ENCODE measurements at places on chromosomes 5 and 9.

GRCh38 chr5:77066823-77067442, 20.2 kb downstream of the ZBED3 start:
- DNase-seq: no peak

DNA sequence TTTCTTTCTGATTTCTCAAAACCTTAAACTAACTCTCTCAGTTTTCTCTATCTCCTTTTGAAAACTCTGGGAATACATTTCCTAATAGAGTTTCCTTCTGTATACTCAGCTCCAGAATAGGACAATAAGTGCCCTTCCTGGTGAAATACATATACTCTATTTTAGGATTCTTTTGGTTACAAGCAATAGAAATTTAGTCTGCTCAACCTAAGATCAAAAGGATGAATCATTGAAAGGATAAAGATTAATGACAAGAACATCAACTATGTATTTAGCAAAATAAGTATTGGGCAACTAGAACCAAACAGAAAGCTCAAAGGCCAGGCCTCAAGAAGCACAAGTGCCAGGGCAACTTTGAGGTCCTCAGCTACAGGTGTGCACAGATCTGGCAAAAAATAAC, 127.1 kb downstream of the ADAMTSL1 start:
- no peak for DNase-seq

GRCh38 chr5:150454492-150455229, 5.1 kb upstream of the RPS14 start:
- DNase-seq: no peak

DNA sequence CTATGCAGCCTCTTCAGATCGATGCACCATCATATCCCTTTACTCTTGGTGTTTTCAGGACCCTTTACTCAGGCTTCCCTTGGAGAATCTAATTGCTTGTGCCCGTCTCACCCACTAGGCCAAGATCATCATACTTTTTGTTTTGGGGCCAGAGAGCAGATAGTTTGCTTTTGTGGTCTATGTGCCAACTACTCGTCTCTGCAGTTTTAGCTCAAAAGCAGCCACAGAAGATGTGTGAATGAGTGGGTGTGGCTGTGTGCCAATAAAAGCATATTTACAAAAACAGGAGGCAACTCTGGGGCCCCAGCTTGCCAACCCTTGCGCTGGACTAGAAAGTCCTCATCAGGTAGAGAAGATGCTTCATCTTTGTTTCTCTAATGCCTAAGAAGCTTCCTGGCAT, 216.8 kb downstream of the SEMA5A start:
- DNase-seq: no peak

- no peak for DNase-seq
Measured at GRCh38 chr5:122078116-122079110, at the start of gene LOX. TSS of gene LOX (minus strand) at chr5:122078259. CDS start at chr5:122077985, 274 bp downstream.

- DNase-seq: no peak
Measured at GRCh38 chr9:75604661-75605060, 285.8 kb upstream of the PCSK5 start.

DNA sequence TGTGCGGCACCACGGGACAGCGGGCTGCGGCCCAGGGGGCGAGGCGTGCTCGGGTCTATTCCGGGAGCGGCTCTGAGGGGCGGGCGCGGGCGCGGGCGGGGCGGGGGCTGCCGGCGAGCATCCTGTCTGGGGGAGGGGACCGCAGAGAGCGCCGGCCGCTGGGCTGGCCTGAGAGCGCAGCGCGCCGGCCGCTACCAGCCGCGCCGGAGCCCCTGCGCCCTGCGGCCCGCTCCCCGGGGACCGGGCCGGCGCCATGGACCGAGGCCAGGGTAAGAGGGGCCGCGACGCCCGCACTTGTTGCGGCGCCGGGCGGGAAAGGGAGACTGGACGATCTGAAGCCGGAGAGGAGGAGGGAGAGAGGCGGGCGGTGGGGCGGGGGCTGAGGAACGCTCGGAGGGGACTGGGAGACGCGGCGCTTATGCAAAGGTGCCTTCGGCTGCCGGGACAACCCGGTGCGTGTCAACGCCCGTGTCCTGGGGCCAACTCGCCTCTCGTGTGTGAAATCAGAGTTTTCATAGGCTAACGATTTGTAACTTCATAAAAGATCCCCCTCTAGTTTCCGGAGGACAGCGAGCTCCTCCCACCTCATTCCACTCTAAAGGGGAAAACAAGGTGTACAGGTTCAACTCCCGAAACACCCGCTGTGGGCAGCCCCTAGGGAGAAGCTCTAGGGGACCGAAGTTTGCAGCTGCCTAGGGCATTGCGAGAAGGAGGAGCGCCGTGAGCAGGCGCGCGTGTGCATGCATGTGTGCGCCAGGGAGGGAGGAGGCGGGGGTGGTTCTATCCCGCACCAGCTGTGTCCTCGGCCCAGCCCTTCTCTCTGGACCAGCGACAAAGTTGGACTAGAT, at the start of gene AFAP1L1:
Gene AFAP1L1 (plus strand): TSS at position 144 of the 848 bp plus-strand sequence. CDS start 110 bp downstream, at position 254.
- no peak for DNase-seq

GRCh38 chr9:91418215-91418610, 5.4 kb downstream of the NFIL3 start:
- DNase-seq: no peak

- DNase-seq: no peak
Measured at GRCh38 chr5:35430381-35431162, 187.1 kb upstream of the SPEF2 start.

GRCh38 chr9:127916720-127917581, at the start of gene ST6GALNAC4:
TSS of gene ST6GALNAC4 (minus strand) at chr9:127917041. CDS start at chr9:127916419, 622 bp downstream.
- peak; percentile 96 for DNase-seq

DNA sequence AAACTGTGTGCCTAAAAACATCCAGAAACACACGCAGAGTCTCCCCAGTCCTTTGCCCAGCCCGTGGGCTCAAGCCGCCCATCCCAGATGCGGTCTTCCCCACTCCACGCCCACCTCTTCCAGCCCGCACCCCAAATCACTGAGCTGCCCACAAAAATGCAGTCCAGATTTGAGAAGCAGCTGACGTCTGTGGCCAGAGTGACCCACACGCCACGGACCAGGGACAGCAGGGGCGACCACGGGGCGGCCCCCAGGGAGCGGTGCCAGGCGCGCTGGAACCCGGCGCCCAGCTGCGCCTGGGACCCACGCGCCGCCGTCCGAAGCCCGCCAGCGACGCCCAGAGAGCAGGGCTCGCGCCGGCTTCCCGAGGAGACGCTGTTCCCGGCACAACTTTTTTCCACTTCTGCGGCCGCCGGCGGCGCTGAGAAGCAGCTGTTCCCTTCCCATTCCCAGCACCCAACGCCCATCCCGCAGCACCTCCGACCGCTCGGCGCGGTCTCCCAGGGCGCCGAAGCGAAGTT, 674 bp downstream of the LHFPL2 start:
- peak; percentile 77 for DNase-seq

All from anterior cingulate cortex (tissue), 58 donors.